ENCODE measurements at places on chromosomes 5 and 9. TPM values are rescaled to one million over a fixed set of nuclear protein-coding genes. Genes with fewer than 3 reads are reported as not detected.

Gene FOXD4L4
- 0.15 TPM for total RNA-seq

Gene HMCN2
- total RNA-seq = not detected

Gene OBP2A
- not detected for total RNA-seq

Gene UBE2B
- 76.6 TPM for total RNA-seq

Gene SLC25A2
- total RNA-seq = not detected

Gene HSD17B4
- 61.8 TPM for total RNA-seq

Gene GAS1
- 0.28 TPM for total RNA-seq

Gene PCA3
- not detected for total RNA-seq

Gene KCNV2
- not detected for total RNA-seq

Gene ESM1
- 1.6 TPM for total RNA-seq

Gene ZNF346
- total RNA-seq = 22.5 TPM

Gene ALDH1A1
- not detected for total RNA-seq

Gene SLC6A7
- total RNA-seq = not detected

Gene RNF14
- total RNA-seq = 30.8 TPM

Gene CRHBP
- 0.66 TPM for total RNA-seq

Gene GMCL2
- not detected for total RNA-seq

Gene S100Z
- 7.5 TPM for total RNA-seq

Gene IDNK
- total RNA-seq = 2.9 TPM

Gene BNC2
- not detected for total RNA-seq

Gene ALG2
- total RNA-seq = 28.3 TPM

Gene F12
- total RNA-seq = 3.7 TPM

Gene IL5
- total RNA-seq = not detected

Gene ENDOG
- 6.3 TPM for total RNA-seq

Gene GLRA1
- total RNA-seq = not detected

Gene CCL21
- total RNA-seq = not detected

Gene ZNF367
- total RNA-seq = 25.4 TPM

Gene SPRY4
- 1.1 TPM for total RNA-seq

Gene IL7R
- 162 TPM for total RNA-seq

Gene OR1N1
- not detected for total RNA-seq

Gene C9
- not detected for total RNA-seq

Gene ALDH7A1
- 3.3 TPM for total RNA-seq

Gene SPINK5
- total RNA-seq = not detected

Gene LRRC70
- total RNA-seq = 1.1 TPM

Measured in activated T-helper 17 cell treated with anti-CD3 and anti-CD28 coated beads, Interleukin-2, amount 50 U/mL, for 72 hours (primary cell).